ENCODE measurements at places on chromosomes 12 and 14. TPM values are rescaled to one million over a fixed set of nuclear protein-coding genes. Genes with fewer than 3 reads are reported as not detected.
A peak's percentile ranks its signal among the peaks of the same experiment; 100 is the strongest.

- DNase-seq, result no peak
Observed at GRCh38 chr12:18567787-18568186, 170.0 kb downstream of the PLCZ1 start.

DNA sequence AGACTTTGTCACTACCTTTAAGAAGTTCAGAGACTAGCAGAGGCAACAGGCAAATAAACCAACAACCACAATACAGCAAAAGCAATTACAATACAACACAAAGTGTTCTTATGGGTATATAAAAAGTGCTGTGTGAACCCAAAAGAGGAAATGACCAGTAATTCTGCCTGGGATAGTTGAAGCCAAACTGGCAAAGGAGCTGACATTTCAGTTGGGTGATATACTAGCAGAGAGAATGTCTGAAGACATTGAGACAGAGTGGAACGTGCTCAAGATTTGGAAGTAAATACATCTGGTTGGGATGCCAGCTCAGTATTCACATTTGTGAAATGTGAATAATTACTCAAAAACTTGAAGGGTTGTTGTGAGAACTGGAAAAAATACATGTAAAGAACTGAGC, 80.6 kb upstream of the GTF2A1 start:
- no peak for DNase-seq

DNA sequence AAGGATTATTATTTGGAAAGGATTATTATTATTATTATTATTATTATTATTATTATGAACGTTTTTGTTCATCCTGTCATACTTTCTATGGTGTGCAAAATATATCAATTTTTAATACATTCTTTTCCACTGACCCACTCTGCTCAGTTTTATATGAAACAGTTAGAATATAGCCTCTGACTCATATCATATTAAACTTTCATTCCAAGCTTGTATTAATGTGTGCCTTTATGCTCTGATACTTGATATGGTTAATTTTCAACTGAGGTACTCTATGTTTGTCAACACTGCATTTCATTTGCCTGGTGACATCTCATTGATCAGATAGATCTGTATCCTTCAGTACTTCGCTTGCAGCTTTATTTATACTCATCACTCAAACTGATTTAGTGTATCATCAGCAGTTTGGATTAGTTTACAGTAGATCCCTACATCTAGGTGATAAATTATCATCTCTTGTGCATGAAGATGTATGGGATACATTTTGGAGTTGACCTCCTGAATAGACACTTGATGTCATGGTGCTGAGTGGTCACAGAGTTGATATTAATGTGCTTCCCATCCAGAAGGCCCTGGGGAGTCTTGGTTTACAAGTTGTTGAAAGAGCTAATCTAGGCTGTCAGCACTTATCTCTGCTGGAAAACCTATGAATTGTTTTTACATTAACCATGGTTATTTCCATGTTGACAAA, 271.8 kb downstream of the TRHDE start:
- DNase-seq, result no peak

DNA sequence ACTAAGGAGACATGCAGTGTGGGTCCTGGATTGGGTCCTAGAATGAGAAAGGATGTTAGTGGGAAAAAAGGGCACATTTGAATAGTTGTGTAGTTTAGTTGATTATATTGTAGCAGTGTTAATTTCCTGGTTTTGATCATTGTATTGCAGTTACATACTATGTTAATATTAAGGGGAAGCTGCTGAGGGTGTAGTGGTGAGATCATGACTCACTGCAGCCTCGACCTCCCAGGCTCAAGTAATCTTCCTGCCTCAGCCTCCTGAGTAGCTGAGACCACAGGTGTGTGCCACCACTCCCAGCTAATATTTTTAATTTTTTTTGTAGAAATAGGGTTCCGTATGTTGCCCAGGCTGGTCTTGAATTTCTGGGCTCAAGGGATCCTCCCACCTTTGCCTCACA, 21.7 kb downstream of the BORCS5 start:
- no peak for DNase-seq

GRCh38 chr12:99049774-99050173, 404.7 kb downstream of the APAF1 start:
- DNase-seq, result no peak

GRCh38 chr14:28163897-28164296, 602.7 kb upstream of the FOXG1 start:
- no peak for DNase-seq

- DNase-seq, result no peak
Observed at GRCh38 chr12:229441-230191, 15.7 kb upstream of the SLC6A12 start.

GRCh38 chr14:95763875-95764274, 50.0 kb upstream of the TCL1A start:
- no peak for DNase-seq

DNA sequence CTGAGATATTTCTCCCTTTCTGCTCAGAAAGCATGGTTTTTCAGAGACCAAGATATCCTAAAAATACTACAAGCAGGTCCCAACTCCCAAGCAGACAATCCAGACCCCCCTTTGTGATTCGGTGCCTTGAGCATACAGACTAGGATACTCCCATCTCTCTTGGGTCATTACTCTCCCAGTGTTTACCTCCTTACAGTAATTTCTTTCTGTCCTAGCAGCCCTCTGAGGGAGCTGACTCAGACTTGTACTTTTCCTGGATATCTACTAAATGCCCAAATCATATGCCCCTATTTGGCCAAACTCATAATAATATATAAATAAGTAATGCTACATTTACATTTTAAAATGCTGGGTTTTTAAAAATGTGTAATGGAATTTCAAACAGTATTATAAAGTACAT, 355.6 kb downstream of the LRIG3 start:
- peak; percentile 56 for DNase-seq

DNA sequence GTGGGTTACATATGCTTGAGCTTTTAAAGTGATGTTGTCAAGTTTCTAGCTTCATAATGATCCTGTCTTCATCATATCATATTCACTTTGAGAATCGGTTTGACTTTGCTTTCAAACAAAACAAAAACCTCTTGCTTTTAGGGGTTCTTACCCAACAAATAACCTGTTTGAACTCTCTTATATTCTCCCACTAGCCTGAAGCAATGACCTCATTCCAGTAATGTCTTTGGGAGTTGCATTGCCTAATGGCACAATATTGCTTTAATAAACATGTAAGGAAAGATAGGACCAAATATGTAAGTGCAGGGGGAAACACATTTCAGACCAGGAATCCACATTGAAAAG, 27.7 kb downstream of the WBP11 start:
- DNase-seq, result peak; percentile 84

- peak; percentile 84 for DNase-seq
Observed at GRCh38 chr14:89915114-89915878, 39.2 kb downstream of the EFCAB11 start.

- peak; percentile 73 for DNase-seq
Observed at GRCh38 chr14:61894452-61895077, 132.3 kb downstream of the SNAPC1 start.

GRCh38 chr12:115416869-115417268, 732.9 kb upstream of the TBX3 start:
- no peak for DNase-seq

- no peak for DNase-seq
Observed at GRCh38 chr12:130644566-130644965, 71.5 kb downstream of the RIMBP2 start.

DNA sequence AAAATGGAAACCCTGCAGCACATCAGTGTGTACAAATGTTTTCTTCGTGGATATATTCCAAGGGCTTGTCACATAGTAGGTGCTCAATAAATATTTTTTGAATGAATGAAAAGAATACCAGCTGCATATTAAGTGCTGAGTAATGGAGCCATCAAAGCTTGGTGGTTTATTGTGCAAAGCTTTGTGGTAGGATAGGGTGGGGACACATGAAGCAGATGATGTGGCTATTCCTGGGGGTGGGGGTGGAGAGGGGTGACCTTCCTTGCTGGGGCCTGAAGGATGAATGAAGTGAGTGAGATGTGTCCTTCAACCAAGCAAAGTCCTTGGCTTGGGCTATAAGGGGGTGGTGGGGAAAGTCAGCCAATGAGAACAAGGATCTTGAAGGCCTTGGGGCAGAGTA, 4.3 kb upstream of the KRT81 start:
- no peak for DNase-seq

- no peak for DNase-seq
Observed at GRCh38 chr14:74309125-74310022, 6.6 kb upstream of the ABCD4 start.

- DNase-seq, result no peak
Observed at GRCh38 chr12:34606749-34607519, 584.6 kb downstream of the ALG10 start.

GRCh38 chr12:131724534-131724933, 13.6 kb downstream of the SFSWAP start:
- no peak for DNase-seq

DNA sequence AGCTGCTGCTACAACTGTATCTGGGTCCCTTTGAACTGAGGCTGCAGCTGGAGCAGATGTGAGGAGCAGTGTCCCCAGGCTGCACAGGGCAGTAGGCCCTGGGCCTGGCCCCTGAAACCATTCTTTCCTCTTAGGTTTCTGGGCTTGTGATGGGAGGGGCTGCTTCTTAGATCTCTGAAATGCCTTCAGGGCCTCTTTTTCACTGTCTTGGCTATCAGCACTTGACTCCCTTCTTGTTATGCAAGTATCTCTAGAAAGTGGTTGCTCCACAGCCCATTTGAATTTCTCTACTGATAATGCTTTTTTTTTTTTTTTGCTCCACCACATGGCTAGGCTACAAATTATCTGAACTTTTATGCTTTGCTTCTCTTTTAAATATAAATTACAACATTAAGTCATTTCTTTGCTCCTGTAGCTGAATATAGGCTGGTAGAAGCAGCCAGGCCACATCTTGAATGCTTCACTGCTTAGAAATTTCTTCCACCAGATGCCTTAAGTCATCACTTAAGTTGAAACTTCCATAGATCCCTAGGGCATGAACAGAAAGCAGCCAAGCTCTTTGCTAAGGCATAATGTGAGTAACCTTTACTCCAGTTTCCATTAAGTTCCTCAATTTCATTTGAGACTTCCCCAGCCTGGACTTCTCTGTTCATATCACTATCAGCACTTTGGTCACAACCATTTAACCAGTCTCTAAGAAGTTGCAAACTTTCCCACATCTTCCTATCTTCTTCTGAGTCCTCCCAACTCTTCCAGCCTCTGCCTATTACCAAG, 41.1 kb downstream of the ACSM4 start:
- no peak for DNase-seq

DNA sequence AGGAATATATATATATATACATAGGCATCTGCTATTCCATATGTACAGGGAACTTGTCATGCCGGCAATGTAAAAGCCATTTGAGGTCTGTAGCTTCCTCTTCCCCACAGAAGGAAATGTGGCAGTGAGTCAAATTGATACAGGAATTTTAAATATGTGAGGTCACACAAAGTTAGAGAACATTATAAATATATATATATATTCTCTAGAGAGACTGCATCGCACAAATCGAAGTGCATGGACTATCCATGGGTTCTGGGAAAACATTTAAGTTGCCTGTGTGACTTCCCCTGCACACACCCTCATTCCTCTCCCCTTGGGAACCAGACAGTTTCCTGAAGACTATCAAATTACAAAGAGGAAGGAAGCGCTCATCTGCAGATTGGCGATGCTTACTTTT, 100.9 kb upstream of the CCDC91 start:
- DNase-seq, result peak; percentile 43

DNA sequence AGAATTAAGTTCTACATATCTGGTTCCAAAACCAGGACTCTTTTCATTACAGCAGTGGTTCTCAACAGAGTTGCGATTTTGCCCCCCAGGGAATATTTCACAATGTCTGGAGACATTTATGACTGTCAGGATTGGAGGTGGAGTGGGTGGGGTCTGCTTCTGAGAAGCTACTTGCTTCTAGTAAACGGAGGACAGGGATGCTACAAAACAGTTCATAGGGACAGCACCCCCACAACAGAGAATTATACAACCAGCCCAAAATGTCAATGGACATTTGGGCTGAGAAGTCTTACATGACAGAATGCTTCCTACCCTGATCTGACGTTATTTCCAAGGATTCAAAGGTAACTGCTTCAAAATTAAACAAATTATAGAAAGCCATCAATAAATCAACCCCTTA, 739 bp upstream of the SPATA7 start:
- no peak for DNase-seq

- no peak for DNase-seq
Observed at GRCh38 chr12:132853285-132854092, 24.8 kb upstream of the GOLGA3 start.

DNA sequence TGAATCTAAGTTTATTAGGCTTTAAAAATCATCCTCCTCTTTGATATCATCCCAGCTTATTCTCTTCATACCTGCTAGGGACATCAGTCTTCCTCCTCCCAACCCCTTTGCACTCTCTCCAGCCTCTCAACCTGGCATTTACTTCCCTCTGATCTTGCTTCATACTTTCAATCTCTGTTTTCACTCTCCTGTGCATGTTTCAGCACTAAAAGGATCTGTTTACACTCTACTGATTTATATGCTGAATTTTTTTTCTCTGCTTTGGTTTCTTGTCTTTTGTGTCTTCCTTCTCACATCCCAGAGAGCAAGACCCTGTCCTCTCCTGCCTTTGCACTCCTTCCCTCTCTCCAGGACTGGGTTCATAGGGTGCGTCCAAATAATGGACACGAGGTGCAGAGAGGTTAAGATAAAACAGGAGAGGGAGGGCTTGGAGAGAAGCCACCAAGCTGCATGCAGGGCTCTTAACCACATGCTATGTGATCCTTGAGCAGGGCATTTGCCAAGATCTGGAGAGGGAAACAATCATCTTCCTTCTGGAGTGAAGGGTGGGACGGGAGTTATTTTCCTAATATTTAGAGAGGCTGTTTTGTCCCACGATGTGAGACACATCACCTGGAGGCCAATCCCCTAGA, 3.0 kb upstream of the CISTR start:
- DNase-seq, result peak; percentile 57

DNA sequence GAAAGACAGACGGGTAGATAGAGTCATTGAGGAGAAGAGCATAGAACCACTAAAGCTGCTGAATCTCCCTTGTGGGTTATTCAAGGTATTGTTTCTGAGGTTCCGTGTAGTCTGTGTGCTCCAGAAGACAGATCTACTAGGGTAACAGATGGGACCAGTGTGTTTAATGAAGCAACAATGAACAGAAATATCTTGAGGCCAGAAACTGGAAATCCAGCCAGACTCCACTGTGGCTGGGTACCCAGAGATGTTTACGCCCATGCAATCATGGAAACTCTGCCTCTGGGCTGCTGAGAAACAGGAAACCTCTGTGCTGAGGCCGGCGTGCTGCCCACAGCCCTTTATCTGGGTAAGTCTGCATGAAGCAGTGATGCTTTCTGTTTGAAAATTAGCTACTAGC, 8.3 kb downstream of the PROX2 start:
- no peak for DNase-seq

GALNT16 gene
- total RNA-seq, result 8.5 TPM

NKX2-8 gene
- total RNA-seq, result not detected

LTBP2 gene
- 243 TPM for total RNA-seq

NRIP2 gene
- total RNA-seq, result 0.17 TPM

Data from fibroblast of lung (primary cell).